ENCODE measurements at places on chromosomes 16 and 17. TPM values are rescaled to one million over a fixed set of nuclear protein-coding genes. Genes with fewer than 3 reads are reported as not detected.

Gene NOL3
- 2.6 TPM for total RNA-seq

Gene ATP2A3
- 116 TPM for total RNA-seq

Gene RNF112
- 0.31 TPM for total RNA-seq

Gene SYCE1L
- total RNA-seq, result 2.5 TPM

Gene KRT31
- total RNA-seq, result not detected

Gene PERCC1
- not detected for total RNA-seq

Gene TMIGD1
- total RNA-seq, result not detected

Gene CEMP1
- total RNA-seq, result not detected

Gene CDH3
- total RNA-seq, result 3.2 TPM

Gene PLCG2
- 103 TPM for total RNA-seq

Gene WDR45B
- 74.1 TPM for total RNA-seq

Gene INCA1
- total RNA-seq, result 2.2 TPM

Gene ZNF750
- 0.31 TPM for total RNA-seq

Gene STX4
- 74.2 TPM for total RNA-seq

Gene PDK2
- 37.1 TPM for total RNA-seq

Gene FDXR
- 22.1 TPM for total RNA-seq

Gene OTOP2
- total RNA-seq, result not detected

Gene TBC1D28
- total RNA-seq, result not detected

Gene CNTNAP1
- 8.9 TPM for total RNA-seq

Gene TNRC6C
- total RNA-seq, result 13.1 TPM

Gene CES4A
- total RNA-seq, result 1.1 TPM

Gene ODAD4
- 2.2 TPM for total RNA-seq

Gene IL17C
- total RNA-seq, result 0.26 TPM

Gene OTOA
- total RNA-seq, result not detected

Gene PRAC1
- total RNA-seq, result not detected

Gene FOXF1
- total RNA-seq, result 0.69 TPM

Gene ZNF423
- 44.8 TPM for total RNA-seq

Gene CACNG4
- 0.33 TPM for total RNA-seq

Gene NPIPB6
- 1.5 TPM for total RNA-seq
